ENCODE measurements at places on chromosomes 5 and 9. TPM values are rescaled to one million over a fixed set of nuclear protein-coding genes. Genes with fewer than 3 reads are reported as not detected.

PLPP6 gene
- total RNA-seq: 4.5 TPM

OCLN gene
- 0.72 TPM for total RNA-seq

PCDHA9 gene
- 0.15 TPM for total RNA-seq

FREM1 gene
- total RNA-seq: 6.5 TPM

COX7C gene
- 1,528 TPM for total RNA-seq

N4BP3 gene
- total RNA-seq: 2.9 TPM

SPINK6 gene
- not detected for total RNA-seq

UGT3A1 gene
- total RNA-seq: not detected

MAPKAP1 gene
- 127 TPM for total RNA-seq

SHISAL2B gene
- total RNA-seq: not detected

GPR151 gene
- not detected for total RNA-seq

ADGRD2 gene
- not detected for total RNA-seq

MEIKIN gene
- not detected for total RNA-seq

PDCD1LG2 gene
- total RNA-seq: 3.0 TPM

AGTPBP1 gene
- total RNA-seq: 53.9 TPM

LCN10 gene
- 1.1 TPM for total RNA-seq

TAS2R1 gene
- not detected for total RNA-seq

CCDC192 gene
- total RNA-seq: not detected

FST gene
- total RNA-seq: 0.50 TPM

YTHDC2 gene
- total RNA-seq: 15.1 TPM

PTRH1 gene
- total RNA-seq: 7.3 TPM

SAXO1 gene
- total RNA-seq: 0.11 TPM

RAD50 gene
- 32.9 TPM for total RNA-seq

SLC6A19 gene
- total RNA-seq: not detected

TAF11L10 gene
- not detected for total RNA-seq

ZCCHC7 gene
- total RNA-seq: 12.6 TPM

NR5A1 gene
- not detected for total RNA-seq

ZFAND5 gene
- total RNA-seq: 157 TPM

ESM1 gene
- total RNA-seq: not detected

AK1 gene
- 678 TPM for total RNA-seq

MSX2 gene
- total RNA-seq: 2.0 TPM

BOD1 gene
- total RNA-seq: 37.8 TPM

SLC6A18 gene
- not detected for total RNA-seq

SYK gene
- 3.7 TPM for total RNA-seq

PCA3 gene
- not detected for total RNA-seq

ADAMTS16 gene
- not detected for total RNA-seq

IL5 gene
- not detected for total RNA-seq

SLC26A2 gene
- 3.5 TPM for total RNA-seq

CRAT gene
- total RNA-seq: 68.2 TPM

DIPK1B gene
- 18.2 TPM for total RNA-seq

WDR31 gene
- 15.3 TPM for total RNA-seq

ABLIM3 gene
- 175 TPM for total RNA-seq

NXNL2 gene
- not detected for total RNA-seq

RASEF gene
- 0.20 TPM for total RNA-seq

IL4 gene
- total RNA-seq: not detected

SLC34A3 gene
- total RNA-seq: not detected

MINAR2 gene
- not detected for total RNA-seq

CD72 gene
- total RNA-seq: 3.6 TPM

NDFIP1 gene
- total RNA-seq: 62.1 TPM

INSYN2B gene
- 0.17 TPM for total RNA-seq

FABP6 gene
- total RNA-seq: 0.83 TPM

AK8 gene
- not detected for total RNA-seq

ARSI gene
- 0.95 TPM for total RNA-seq

WNT8A gene
- not detected for total RNA-seq

PCDHGA3 gene
- 12.9 TPM for total RNA-seq

SURF1 gene
- 54.8 TPM for total RNA-seq
